ENCODE measurements at places on chromosomes 7 and 10.

- no peak for DNase-seq
Observed at GRCh38 chr7:114930107-114930661, 8.3 kb downstream of the MDFIC start.

DNA sequence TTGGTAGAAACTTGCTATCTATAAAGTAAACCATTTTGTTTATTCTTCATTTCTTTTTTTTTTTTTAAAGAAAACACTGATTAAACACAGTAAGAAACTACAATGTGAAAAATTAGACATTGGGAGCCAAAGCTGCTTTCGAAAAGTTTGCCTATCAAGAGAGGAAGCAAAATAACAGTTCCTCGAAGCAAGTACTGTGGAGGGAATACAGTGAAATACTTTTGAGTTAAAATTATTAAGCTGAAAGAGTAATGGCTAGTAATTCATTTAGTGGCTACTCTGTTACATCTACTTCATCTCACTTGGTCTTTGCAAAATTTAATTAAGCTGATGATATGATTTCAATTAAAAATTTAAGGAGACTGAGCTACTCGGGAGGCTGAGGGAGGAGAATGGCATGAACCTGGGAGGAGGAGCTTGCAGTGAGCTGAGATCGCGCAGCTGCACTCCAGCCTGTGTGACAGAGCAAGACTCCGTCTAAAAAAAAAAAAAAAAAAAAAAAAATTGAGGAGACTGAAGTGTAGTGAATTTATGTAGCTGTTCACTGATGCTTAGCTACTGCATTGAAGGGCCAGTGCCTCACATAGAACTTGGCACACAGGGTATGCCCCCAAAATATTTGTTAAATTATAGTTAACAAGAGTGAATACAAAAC, 982.1 kb upstream of the MBL2 start:
- DNase-seq: no peak

DNA sequence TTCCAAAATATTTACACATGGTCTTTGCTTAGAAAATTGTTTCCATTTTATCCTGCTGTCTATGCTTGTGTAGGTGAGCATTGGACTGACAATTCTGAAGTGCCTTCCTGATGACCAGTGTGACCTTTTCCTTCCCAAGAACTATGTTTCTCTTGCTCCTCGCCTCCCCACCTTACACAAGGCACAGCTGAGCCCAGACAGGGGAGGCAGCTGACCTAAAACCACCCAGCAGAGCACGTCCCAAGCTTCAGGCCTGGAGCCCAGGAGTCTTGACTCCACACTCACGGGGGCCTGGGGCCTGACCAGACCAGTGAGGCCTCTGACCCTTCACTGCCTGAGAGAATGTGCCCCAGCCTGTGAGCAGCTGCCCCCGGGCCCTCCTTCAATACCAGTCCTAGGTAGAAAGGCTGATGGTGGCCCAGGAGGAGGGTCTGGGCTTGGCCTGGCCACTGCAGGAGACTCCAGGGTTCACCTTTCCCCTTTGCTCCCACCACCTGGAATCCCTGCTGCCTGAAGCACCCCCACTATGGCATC, 7.0 kb downstream of the CALML5 start:
- no peak for DNase-seq

DNA sequence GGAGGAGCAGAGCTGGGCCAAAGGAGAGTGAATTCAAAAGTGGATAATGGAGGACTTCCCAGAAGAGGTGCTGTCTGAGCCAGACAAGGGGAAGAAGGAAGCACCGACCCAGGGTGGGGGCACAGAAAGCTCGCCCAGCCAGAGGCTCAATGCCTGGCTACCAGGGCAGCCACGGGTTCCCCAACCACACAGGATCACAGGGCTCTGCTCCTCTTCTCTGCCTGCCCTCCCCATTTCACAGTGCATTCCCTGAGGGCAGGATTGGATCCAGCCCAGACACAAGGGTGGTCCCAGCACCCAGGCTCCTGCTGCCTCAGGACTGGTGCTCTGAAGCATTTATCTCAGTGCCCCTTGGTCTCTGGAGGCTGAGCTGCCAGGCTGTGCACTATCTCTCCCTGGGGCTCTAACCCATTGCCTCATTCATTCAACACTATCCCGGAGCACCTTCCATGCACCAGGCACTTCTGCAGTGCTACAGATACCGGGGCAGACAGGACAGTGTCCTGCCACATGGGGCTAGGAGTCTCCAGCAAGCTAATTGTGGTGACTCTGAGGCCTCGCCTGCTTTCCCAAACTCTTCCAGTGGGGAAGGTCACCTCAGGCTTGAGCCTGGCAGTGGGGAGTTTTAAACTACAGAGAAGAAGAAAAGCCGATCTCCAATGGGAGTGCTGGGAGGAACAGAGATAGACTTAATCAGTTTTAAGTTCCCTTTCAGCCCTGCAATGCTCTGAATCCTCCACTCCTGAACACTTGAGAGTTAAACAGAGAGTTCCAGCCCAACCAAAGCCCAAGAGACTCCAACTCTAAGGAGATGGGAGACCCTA, 201.8 kb upstream of the ZMIZ1 start:
- DNase-seq: no peak

- DNase-seq: no peak
Observed at GRCh38 chr10:51270936-51271530, 196.7 kb downstream of the PRKG1 start.

GRCh38 chr7:126699707-126700106, 553.0 kb downstream of the GRM8 start:
- DNase-seq: no peak

- no peak for DNase-seq
Observed at GRCh38 chr7:105530126-105530525, 1.9 kb upstream of the RINT1 start.

DNA sequence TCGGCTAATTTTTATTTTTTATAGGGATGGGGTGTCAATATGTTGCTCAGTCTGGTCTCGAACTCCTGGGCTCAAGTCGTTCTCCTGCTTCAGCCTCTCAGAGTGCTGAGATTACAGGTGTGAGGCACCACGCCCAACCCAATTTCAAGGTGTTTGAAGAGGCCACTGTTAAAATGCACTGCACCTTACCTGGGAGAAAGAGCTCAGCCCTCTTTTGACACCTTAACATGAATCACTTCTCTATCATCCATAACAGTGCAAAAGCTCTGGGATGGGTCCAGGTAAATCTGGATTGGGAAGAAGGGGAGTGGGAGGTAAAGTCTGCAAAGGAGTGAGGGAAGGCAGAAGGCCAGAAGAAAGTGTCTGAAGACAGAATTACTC, 557 bp upstream of the ZNF282 start:
- no peak for DNase-seq

- DNase-seq: no peak
Observed at GRCh38 chr10:98261436-98262277, 6.3 kb downstream of the LOXL4 start.

- no peak for DNase-seq
Observed at GRCh38 chr10:128804411-128804810, 662.6 kb upstream of the MGMT start.

GRCh38 chr10:63627881-63628296, 106.7 kb downstream of the REEP3 start:
- DNase-seq: no peak

DNA sequence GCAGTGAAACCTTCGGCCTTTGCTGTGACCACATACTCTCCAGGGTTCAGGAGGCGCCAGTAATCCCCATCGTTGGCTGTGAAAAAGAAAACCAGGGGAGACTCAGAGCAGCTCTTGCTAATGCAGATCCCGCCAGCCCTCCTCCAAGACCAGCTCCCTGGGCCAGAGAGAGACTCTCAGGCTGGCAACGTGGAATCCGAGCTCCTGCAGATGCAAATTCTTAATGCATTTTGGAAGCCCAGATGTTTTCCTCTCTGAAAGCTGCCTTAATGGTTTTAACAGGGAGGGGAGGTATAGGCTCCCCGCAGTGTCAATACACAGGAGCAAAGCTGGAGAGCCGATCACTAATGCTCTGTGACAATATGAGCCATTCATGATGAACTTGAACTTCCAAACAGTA, 80.8 kb downstream of the GPR26 start:
- no peak for DNase-seq

DNA sequence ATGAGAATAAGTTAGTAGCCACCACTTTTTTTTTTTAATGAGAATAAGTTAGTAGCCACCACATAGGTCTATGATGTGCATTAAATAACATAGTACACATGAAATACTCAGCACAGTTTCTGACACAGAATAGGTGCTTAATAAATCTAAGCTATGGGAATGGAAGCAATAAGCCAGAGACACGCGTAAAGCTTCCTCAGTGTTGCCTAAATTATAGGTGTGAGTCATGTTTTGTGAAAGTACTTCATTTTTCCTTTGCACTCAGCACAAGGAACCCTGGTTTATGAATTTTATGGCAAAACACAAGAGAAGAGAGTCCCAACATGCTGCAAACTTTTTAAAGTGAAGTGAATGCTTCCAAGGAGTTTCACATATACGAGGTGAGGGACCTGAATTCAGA, 267.4 kb downstream of the RNLS start:
- no peak for DNase-seq

DNA sequence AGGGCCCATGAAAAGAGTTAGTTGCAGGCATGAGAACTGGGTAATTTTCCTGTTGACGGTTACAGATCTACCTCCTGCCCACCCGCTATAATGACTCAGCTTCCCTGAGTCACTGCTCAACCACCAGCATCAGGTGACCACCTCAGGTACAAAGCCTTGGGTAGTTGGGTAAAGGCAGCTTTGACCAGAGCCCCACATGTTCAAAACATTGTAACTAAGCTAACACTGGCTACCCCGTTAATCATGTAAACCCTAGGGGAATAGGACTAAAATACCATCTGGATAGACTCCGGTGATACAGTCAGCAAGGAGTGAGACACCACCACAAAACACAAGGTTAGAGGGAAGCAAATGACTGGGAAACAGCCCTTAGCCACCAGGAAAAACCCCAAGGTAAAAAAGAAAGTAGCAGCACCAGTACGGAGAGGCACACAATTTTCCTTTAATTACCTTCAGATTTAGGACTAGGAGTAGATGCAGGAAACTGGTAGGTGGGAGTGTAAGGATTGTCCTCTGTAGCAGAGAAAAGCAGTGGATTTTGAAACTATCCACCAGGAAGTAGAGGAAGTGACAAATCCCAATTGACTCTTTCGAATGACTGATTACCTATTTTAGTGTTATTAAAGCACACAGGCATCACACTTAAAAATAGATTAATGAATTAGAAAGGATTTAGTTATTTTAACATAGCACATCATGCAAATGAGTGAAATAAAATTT, 103.5 kb upstream of the PDLIM1 start:
- DNase-seq: no peak

GRCh38 chr7:112510001-112510742, 29.4 kb downstream of the LSMEM1 start:
- peak; percentile 64 for DNase-seq

DNA sequence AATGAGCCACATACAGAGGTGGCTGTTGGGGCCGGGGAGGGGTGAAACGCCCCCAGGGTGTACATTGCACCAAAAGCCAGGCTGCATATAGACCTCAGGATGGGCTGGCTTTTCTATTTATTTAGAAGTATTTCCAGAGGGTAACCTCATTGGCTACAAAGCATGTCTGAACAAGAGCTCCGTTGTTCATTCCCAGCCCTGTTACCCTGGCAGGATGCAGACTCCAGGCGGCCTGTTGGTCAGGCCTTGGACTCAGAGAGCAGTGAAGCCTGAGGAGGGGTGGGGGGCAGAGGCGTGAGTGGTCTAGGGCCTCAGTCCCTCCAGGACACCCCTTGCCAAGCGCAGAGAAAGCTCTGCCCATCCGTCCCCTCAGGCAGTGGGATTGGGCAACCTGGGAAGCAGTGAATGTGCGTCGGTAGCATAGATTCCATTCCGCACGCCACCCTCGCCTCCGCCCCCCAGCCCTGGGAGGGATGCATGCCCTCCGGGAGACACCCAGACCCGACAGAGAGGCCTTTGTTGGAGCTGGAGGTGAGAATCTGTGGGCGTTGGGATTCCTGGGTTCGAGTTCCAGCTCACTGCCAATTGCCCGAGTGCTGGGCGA, 41.9 kb downstream of the TCF7L2 start:
- no peak for DNase-seq

GRCh38 chr7:86643561-86644281, at the start of gene GRM3:
TSS of gene GRM3 (plus strand) at chr7:86643909. CDS start at chr7:86765146, 121,237 bp downstream.
- no peak for DNase-seq

DNA sequence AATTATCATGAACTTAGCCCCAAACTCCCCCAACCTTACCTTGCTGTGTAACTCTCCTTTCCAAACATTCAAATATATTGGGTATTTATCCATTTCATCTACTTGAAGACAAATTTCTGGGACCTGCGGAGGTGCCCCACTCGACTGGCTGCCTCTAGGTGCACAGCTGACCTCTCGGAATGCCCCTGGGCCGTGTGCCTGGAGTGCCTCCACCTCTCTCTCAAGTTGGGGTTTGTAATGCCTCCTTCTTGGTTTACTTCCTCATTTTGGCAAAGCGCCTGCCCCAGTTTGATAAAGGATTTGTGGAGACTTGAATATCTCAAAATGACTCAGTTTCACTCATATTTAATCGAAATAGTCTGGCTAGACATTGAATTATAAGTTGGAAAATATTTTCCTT, 16.6 kb downstream of the ZNF777 start:
- DNase-seq: no peak

- DNase-seq: no peak
Observed at GRCh38 chr10:124606822-124607221, 137.4 kb downstream of the FAM53B start.

- DNase-seq: no peak
Observed at GRCh38 chr10:112677689-112678088, 230.7 kb downstream of the VTI1A start.

DNA sequence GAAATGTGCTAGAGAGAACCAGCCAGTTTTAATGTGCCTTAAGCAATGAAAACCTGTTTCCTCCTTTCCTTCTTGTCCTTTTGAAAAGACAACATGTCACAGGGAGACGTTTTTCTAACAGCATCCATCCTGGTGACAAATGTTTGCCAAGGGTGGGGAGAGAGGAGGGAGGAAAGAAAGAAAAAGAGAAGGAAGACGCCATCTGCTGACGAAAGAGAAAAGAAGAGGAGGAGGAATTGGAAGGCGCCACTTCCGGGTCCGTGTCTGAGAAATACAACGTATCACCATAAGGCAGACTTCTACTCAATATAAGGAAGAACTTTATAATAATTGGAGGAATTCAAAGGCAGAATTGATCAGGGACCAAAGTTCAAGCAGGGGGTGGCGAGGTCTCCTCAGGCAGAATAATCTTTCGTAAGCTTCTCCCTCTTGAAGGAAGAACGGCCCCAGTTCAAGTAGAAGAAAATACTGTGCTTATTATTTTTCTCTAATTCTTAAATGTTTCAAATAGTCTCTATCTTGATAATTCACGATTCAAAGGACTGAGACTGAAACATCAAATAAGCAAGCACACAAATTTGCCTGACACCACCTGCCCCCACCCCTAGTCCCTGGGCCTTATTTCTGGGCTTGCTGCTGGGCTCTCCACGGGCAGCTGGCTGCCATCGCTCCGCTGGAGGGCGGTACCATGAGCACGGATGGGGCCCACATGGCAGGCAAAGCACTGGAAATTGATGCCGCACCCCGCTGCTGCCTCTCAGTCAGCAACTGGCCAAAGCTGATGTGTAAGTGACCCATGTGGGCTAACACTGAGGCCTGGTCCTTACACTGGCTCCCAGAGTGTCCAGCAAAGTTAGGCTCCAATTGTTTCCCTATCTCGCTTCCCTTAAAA, 273.7 kb upstream of the KLF14 start:
- peak; percentile 84 for DNase-seq

GRCh38 chr7:129091484-129092002, 36.6 kb upstream of the TNPO3 start:
- DNase-seq: peak; percentile 65

GRCh38 chr7:144513334-144513733, 109.8 kb upstream of the NOBOX start:
- no peak for DNase-seq

GRCh38 chr10:7314170-7314569, 96.7 kb downstream of the SFMBT2 start:
- no peak for DNase-seq

- peak; percentile 100 for DNase-seq
Observed at GRCh38 chr10:110918643-110919348, at the start of gene BBIP1. TSS of gene BBIP1 (minus strand) at chr10:110919180. CDS start at chr10:110918157, 1,023 bp downstream.

All from EL (cell line).